Ureter (tissue), 1 donor: ENCODE measurements at places on chromosomes 1 and 21.

- DNase-seq, result no peak
Measured at GRCh38 chr1:86862920-86863319, 51.0 kb downstream of the SELENOF start.

DNA sequence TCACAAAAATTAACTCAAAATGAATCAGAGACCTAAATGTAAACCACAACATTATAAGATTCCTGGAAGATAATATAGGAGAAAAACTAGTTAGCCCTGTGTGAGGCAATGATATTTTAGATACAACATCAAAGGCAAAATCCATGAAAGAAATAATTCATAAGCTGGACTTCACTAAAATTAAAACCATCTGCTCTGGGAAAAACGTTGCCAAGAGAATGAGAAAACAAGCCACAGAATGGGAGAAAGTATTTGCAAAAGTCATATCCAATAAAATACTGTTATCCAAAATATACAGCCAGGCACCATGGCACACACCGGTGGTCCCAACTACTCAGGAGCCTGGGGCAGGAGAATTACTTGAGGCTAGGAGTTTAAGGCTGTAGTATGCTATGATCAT is 70.3 kb downstream of the SYF2 start:
- no peak for DNase-seq

GRCh38 chr1:231584117-231584516 is 42.5 kb upstream of the DISC1 start:
- DNase-seq, result no peak

GRCh38 chr1:8889925-8890785 is 11.7 kb upstream of the ENO1 start:
- peak; percentile 85 for DNase-seq

DNA sequence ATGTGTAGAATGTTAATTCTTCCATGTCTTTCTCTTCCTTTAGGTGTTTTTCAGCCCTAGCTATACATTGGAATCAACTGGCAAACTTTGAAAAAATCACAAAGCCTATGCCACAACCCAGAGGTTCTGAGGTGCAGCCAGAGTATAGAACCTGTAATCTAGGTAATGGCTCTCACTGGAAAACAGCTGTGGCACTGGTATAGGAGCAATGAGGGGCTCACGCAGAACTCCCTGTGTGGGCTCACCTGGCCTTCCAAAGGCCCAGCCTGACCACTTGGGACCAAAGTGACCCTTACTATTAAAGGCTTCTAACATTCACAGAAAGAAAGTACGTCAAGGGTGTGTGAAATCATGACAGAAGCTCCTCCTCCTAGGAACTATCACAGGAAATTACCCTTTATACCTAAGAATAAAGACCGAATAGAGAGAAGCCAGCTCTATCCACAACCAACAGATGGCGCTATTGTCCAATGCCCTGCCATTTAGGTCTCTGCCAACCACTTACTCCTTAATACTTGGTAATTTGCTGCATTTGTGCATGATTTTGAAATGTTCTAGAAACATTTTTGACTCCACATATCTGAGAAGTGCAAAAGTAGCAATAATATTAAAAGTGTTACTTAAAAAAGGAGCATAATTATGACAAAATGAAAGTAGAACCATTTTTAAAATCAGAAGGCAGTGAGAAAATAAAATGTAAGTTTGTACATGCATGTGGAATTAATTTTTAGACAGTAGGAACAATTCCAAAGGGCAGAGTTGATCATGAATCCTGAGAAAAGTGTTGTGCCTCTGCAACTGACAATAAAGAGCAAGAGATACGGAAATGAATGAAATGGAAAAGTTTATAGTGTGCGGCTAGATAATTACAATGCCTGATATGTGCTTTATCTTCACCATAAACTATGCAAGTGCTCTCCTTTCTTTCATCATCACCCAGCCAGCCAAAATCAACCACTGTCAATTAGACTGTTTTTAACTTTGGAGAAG is 93.1 kb upstream of the HAO2 start:
- DNase-seq, result no peak

DNA sequence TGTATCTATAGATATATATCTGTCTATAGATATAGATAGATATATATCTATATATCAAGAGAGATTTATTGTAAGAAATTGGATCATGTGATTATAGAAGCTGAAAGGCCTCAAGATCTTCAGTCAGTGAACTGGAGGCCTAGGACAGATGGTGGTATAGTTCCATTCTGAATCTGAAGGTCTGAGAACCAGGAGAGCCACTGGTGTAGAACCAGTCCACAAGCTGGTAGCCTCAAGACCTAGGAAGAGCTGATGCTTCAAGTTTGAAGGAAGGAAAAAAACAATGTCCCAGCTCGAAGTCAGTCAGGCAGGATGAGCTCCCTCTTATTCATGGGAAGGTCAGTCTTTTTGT is 213.2 kb upstream of the JUN start:
- no peak for DNase-seq

- peak; percentile 72 for DNase-seq
Measured at GRCh38 chr1:207941665-207942064, 30.7 kb upstream of the CD34 start.

- no peak for DNase-seq
Measured at GRCh38 chr1:104195395-104195794, 445.7 kb downstream of the AMY1C start.

GRCh38 chr1:22553991-22554522 is 9.2 kb upstream of the EPHA8 start:
- no peak for DNase-seq

GRCh38 chr1:174022976-174023277 is 770 bp upstream of the RC3H1 start:
- DNase-seq, result no peak

DNA sequence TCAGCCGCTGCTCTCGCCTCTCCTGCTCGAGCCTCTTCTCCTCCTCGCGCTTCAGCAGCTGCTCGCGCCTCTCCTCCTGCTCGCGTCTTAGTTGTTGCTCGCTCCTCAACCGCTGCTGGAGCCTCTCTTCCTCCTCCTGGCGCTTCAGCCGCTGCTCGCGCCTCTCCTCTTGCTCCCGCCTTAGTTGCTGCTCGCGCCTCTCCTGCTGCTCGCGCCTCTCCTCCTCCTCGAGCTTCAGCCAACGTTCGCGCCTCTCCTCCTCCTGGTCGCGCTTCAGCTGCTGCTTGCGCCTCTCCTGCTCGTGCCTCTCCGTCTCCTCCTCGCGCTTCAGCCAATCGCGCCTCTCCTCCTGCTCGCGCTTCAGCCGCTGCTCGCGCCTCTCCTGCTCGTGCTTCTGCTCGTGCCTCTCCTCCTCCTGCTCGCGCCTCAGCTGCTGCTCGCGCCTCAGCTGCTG is 3.7 kb downstream of the TCHH start:
- no peak for DNase-seq

DNA sequence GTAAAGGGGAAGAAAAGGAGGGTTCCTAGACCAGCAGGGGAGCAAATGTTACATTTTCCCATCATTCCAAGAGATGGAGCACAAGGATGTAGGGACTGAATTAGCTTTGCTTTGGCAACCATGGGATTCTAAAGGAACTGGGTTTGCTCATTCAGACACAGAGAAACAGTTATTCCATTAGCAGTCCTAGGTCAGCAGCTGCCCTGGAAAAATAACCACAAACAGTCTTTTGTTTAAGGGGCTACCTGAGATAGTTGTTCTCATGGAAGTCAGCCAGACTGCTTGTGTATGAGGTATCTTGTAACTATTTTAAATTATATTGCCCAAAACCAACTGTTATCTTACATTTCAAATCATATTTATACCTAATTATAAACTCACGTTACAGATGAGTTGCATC is 58.4 kb upstream of the VCAM1 start:
- no peak for DNase-seq

GRCh38 chr1:202343652-202344349 is 2.1 kb upstream of the UBE2T start:
- no peak for DNase-seq

DNA sequence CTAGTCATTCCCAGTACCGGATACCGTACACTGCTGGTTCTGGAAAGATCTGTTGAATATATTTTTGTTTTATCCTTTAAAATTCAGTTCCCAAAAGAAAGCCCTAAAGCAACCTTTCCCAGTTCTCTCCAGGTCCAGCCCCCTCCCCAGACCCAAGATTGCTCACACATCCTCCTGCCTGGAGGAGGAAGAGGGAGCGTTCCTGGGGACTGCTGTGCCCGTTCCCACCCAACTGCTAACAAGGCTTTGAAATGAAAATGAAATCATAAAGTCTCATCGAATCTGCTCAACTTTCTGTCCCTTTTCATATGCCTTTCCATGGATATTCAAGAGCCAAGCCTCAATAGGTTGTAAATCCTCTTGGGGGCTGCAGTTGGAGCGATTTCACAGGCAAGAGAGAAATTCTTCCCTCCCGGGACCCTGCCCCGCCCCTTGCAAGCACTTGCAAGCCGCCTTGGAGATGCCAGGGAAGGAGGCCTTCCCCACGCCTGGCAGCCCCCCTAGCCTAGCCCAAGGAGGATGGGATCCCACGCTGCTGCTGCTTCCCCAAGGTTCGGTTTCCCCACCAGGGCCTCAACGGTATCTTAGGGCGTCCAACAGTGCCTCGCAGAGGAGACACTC is 113.2 kb upstream of the CACHD1 start:
- no peak for DNase-seq

DNA sequence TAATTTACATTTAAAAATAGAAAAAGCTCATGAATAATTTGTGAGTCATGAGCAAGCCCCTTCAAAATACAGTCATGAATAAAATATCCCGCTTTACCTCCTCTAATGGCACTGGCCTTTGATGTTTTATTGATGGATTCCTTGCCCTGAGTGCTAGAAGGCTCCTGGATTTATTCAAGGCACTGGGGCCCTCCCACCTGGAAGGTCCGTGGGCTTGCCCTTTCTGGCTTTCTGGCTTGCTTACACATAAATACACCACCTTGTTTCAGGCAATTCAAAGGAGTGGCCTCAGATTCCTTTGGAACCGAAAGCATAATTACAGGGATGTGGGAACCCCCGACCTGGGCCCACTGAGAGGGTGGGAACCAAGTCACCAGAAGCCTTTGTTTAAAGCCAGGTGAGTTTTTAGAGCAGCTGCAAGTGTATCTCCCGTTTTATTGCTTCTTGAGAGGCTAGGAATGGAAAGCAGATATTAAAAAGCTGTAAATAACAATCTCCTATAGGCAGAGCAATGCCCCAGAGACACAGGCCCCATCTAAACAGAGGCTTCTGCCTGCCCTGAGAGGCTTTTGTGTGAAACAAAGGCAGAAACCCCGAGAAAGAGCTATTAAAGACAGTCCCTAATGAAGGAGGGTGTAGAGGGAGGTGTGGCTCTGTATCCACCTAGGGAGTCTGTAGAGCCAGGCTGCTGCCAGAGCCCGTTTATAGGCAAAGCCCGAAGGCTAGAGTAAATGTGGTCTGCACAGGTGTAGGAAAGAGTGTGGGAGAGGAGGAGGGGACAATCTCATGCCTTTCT is 126.4 kb downstream of the FAM78B start:
- DNase-seq, result no peak

- DNase-seq, result no peak
Measured at GRCh38 chr1:32111789-32112188, 3.9 kb downstream of the KPNA6 start.

GRCh38 chr1:153374071-153374470 is 1.4 kb downstream of the S100A12 start:
- no peak for DNase-seq

- DNase-seq, result no peak
Measured at GRCh38 chr1:180193141-180194047, 36.7 kb upstream of the LHX4 start.

- DNase-seq, result no peak
Measured at GRCh38 chr21:31186916-31187315, 148.6 kb upstream of the KRTAP19-8 start.

- DNase-seq, result no peak
Measured at GRCh38 chr1:246320286-246320685, 186.8 kb downstream of the SMYD3 start.

DNA sequence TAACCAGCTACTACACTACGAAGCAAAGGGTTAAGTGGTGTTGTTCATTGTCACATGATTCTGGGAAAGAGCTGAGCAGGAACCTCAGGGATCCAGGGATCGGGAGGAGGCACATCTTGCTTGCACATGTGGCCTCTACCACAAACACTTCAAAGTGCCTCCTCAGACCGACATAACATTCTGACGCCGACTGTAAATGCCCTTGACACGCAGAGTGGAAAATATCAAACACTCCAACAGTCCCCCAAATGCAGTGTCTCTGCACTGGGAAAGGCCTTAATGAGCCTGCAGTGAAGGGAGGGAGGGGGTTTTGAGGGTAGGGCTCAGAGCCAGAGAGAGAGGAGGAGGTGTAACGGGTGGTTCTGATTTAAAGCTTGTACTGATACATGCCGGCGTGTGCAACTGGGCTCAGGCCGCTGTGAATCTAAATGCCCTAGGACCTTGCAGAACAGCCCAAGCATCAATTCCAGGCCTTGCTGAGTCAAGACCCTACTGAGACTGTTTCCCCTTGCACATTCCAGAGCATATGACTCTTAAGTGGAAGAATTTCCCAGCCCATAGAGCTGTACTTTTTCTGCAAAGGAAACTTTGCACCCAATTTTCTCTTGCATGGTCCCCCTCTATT is 163.7 kb downstream of the NTMT2 start:
- no peak for DNase-seq

DNA sequence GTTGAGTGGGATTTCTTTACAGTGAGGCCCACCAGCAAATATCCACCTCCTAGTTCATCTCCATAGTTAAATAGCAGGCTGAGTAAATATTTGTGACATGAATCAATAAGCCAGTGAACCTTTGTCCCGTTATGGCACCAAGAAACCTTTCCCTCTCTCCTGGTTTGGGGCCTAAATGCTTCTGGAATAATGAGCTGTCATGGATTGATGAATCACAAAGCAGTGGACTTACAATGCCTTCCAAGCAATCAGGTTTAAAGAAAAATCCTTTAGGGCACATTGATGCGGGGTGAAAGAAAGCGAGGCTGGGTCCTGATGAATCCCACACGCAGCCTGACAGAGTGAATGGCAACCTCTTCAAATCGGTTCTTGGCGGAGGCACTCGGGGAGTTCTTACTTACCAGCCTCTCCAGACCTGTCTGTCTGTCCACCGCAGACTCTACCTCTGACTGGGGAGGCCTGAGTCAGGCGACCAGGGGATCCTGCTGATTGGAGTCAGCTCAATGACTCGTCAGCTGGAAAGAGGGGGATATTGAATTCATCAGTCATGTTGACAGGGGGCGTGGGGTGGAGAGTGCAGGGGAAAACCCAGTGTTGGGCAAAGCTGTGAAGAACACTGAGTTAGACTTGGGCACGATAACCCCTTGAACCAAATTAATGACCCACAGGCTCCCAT is 247.3 kb downstream of the PLPP3 start:
- DNase-seq, result no peak

GRCh38 chr1:3483380-3483779 is 28.9 kb downstream of the ARHGEF16 start:
- no peak for DNase-seq

DNA sequence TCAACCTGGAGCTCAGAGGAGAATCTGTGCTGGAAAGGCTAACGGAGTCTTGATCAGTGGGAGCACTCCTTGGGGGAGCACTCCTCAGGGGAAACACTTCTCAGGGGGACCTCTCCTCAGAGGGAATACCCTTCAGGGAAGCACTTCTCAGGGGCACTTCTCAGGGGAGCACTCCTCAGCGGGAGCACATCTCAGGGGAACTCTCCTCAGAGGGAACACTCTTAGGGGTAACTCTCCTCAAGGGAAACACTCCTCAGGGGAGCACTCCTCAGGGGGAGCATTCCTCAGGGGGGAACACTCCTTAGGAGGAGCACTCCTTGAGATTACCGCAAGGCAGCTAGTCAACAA is 41.2 kb downstream of the CD2 start:
- DNase-seq, result no peak
